ENCODE measurements at places on chromosomes 11 and 22.
A peak's percentile ranks its signal among the peaks of the same experiment; 100 is the strongest.

- DNase-seq: no peak
These were observed 9.8 kb downstream of the THAP12 start for GRCh38 chr11:76371170-76371569.

- DNase-seq: peak; percentile 77
These were observed 15.6 kb upstream of the MFNG start for GRCh38 chr22:37501610-37502341.

- no peak for DNase-seq
These were observed 2.8 kb downstream of the SPON1 start for GRCh38 chr11:13965337-13965736.

- DNase-seq: peak; percentile 64
These were observed 15.8 kb downstream of the CCDC134 start for GRCh38 chr22:41816241-41816640.

DNA sequence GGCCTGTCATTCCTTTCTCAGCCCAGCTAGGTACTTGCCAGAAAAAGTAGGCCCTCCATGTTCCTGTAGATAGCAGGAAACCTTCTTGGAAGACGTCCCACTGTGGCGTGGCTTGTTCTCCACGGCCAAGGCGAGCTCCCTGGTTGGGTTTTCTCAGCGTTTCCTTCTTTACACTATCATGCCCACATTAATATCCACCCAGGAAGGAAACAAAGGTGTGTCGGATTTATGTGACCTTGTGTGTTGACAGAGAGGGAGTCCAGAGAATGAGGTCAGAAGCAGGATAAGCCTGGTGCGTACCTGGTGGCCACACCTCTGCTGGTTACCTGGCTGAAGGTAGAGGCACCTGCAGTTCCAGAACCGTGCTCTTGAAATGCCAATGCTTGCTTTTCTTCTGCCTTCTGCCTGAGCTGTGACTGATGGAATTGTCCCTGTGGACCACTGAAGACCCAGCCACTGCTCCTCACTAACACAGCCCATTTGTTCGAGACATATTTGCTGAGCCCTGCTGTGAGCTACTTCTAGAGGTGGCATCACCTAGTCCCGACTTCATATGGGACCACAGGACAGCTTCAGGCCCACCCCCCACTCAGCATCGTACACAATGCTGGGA lies 7.9 kb downstream of the ASPHD2 start:
- DNase-seq: no peak

- DNase-seq: no peak
These were observed 29.0 kb upstream of the FBLN1 start for GRCh38 chr22:45473626-45474237.

- no peak for DNase-seq
These were observed 75.2 kb downstream of the MYO7A start for GRCh38 chr11:77202941-77203900.

DNA sequence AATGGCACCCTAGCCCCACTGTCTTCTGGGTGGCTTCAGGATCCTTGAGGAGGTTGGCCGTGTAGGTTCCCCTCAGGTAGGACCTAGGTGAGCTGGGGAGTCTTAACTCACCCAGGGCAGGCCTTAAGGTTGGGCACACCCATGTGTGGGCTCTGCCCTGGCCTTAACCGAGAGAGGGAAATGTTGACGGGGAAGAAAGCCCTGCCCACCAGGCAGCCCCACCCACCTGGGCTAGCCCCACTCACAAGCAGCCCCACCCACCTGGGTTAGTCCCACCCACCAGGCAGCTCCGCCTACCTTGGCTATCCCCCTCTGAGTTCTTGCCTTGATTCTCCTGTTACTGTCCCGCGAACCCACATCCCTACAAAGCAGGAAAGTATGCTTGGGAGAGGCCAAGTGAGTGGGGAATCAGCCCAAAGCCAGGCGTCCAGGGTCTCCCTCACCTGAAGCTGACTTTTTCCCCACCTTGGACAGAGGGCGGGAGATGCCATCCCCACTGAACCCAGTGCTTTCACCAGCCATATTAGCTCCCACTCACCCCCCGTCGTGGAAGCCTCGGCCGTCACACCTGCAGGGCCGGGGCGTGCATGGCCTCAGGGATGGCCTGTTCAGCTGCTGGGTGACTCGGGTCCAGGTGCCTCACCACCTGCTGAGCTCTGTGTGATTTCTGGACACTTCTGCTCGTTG lies at the start of gene MYEOV:
MYEOV (plus strand) TSS at position 337 of the 687 bp plus-strand sequence. CDS start 1,200 bp downstream, outside the sequence.
- no peak for DNase-seq

DNA sequence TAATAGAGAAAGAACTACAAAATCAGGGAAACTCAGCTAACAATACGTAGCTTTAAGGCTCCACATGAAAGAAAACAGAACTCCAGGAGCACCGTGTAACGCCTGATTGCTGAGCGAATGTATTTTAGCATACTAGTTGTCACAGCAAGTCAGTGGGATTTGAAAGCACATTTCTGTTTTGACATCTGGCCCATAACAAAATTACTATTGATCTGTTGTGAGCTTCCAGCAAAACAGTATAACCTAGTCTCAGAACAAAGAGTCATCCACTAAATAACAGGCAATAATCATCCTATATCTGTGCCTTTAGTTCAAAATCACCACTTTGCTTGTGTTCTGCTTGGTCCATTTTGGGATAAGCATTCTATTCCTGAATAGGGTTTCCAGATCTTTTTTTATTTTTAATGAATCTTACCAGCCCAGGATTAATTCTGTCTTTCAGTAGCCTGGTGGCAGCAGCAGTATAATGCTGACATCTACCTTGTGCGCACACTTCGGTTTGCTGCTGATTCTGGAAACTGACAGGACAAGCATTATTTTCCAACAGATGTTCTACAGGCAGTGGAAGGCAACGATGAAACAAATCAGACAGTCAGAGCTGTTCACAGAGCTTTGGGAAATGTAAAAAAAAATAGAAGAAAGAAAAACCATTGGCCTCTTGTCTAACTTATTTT lies 66.2 kb downstream of the CADM1 start:
- no peak for DNase-seq

DNA sequence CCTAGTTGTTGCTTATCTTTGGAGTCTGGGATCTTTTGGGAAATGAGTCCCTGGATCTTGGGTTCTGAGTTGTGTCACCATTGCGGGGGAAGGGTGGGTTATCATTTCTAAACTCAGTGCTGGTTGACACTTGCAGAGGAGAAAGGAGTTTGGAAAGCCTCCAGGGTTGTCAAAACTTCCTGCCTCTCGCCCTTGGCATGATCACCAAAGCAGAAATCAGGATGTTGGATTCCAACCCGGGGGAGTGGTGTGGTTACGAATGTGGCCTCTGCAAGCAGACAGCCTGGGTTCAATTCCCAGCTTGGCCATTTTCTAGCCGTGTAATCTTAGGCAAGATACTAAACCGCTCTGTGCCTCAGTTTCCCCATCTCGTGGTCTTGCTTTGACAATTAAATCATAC lies 24.3 kb downstream of the CD6 start:
- no peak for DNase-seq

- DNase-seq: no peak
These were observed 33.4 kb downstream of the SHANK2 start for GRCh38 chr11:71218789-71219499.

DNA sequence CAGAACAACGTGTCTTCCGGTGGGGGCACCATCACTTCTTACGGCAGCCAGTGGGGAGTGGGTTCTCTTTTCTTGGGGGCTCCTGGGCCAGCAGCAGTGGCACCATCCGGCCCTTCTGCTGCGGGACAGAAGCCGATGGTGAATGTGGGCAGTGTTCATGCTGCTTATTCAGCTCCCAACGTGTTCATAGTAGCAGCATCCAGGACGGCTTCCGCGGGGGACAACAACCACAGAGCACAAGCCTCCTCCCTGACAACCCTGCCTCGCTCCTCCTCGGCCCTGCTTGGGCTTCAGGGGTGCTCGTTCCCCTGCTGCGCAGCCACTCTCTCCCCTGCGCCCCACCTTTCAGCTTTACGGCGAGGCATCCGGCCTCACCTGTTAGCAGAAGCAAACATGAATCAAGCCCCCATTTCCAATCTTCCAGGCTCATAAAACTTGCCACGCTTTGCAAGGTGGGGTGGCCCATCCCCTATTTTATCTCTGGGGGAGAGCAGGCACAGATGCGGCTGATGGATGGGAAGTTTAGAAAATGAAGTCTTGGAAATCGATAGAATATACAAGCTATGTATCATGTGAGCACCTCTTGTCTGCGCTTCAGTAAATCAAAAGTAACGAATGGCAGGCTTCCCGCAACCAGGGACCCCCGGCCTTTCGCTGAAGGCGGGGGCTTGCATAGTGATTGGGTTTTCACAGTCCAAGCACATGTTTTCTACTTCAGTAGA lies 191.8 kb upstream of the NECTIN1 start:
- DNase-seq: no peak

GRCh38 chr22:38789606-38790005 lies 4.3 kb downstream of the DNAL4 start:
- no peak for DNase-seq

DNA sequence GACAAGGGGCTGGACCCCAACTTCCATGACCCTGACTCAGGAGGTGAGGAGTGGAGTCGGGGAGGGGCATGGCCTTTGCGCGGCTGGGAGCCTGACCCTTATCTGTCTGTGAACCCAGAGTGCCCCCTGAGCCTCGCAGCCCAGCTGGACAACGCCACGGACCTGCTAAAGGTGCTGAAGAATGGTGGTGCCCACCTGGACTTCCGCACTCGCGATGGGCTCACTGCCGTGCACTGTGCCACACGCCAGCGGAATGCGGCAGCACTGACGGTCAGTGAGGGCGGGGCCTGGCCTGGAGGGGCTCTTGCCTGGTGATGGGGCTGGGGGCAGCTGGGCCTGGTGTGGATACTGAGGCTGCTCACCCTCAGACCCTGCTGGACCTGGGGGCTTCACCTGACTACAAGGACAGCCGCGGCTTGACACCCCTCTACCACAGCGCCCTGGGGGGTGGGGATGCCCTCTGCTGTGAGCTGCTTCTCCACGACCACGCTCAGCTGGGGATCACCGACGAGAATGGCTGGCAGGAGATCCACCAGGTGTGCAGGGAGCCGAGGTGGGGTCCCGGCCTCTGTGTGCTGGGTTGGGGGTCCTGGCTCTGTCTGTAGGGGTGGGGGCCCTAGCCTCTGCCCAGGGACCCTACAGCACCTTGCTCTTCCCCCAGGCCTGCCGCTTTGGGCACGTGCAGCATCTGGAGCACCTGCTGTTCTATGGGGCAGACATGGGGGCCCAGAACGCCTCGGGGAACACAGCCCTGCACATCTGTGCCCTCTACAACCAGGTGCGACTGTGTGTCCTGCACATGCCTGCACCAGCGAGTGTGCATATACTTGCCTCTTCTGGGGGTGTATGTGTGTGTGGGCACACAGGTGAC lies 6.3 kb downstream of the SHANK3 start:
- no peak for DNase-seq

- peak; percentile 86 for DNase-seq
These were observed 1.5 kb downstream of the DBX1 start for GRCh38 chr11:20158597-20159257.

DNA sequence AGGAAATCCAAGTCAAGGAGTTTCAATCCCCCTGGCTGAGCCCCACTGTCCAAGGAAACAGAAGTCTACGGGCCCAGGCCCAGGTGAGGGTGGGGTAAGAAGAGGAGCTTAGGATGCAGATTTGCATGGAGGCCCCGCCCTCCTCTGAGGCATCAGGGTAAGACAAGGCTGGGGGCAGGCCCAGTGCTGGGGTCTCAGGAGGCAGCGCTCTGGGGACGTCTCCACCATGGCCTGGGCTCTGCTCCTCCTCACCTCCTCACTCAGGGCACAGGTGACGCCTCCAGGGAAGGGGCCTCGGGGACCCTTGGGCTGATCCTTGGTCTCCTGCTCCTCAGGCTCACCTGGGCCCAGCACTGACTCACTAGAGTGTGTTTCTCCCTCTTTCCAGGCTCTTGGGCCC lies 31.3 kb upstream of the IGLL5 start:
- DNase-seq: no peak

DNA sequence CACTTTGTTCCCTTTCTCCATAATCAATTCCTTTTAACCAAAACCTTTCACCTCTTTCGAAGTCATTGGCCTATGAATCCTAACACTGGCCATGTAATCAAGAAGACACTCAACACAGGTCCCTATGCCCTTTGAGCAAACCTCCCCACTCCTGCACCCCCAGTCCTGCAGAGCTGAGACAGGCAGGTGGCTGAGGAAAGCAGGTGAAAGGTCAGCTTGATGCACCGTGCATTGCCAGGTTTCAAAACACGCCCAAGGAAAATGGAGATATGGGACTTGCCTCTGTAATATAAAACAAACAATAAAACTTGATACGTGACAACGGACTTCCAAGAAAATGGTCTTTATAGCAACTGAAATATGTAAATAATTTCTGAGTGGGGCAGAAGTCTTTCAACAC lies 10.6 kb downstream of the CPT1A start:
- no peak for DNase-seq
